ENCODE measurements at places on chromosomes 4 and X. TPM values are rescaled to one million over a fixed set of nuclear protein-coding genes. Genes with fewer than 3 reads are reported as not detected.

GRCh38 chr4:42655269-42655637 lies 1.7 kb downstream of the ATP8A1 start:
- DNase-seq = no peak

DNA sequence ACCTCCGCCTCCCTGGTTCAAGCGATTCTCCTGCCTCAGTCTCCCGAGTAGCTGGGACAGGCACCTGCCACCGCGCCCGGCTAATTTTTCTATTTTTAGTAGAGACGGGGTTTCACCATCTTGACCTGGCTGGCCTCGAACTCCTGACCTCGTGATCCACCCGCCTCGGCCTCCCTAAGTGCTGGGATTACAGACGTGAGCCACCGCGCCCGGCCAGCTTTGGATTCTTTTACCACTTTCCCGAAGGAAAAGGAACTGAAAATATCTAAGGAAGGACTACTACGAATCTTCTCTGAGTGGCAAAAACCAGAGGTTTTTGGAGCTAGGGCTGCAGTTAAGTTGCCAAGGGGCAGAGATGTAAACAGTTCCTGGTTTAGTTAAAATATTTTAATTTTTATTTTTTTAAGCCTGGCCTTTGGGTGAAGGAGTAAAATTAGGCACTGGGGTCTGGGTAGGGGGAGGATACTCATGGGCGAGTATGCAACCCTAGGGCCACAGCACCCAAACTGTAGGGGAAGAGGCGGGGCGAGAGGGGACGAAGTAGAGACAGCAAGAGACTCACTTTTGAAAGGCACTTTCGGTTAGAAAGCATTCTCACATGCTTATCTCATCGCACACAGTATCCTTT lies 525 bp upstream of the CISD2 start:
- DNase-seq = no peak

DNA sequence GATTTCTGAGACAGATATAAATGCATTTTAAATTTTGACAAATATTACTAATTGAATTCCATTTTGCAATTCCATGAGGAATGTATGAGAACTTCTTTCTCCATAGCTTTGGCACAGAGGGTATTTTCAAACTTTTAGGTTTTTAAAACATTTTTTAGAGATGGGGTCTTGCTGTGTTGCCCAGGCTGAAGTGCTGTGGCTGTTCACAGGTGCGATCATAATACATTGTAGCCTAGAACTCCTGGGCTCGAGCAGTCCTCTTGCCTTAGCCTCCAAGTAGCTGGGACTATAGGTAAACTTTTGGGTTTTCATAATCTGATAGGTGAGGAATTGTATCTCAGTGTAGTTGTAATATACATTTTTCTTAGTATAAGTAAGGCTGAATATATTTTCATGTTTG lies 53.4 kb downstream of the ANXA3 start:
- no peak for DNase-seq

DNA sequence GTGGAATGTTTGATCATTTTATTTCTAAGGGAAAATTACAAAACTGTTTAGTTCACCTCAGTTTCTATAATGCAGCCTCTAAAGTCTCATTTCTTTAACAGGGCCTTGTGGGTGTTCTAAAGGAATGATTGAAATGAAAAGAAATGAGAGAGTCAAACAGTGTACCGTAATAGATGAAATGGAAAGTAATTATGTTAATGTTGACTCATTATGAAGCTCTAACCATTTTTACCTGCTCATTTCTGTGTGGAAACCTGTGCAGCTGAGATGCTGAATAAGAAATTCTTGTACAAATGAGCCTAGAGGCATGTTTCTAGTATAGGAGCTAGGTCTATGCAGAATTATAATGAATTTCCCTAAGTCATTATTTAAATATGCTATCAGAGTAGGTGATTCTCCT lies 45.2 kb upstream of the RPA4 start:
- DNase-seq = no peak

WNK3 gene
- 0.75 TPM for polyA plus RNA-seq

YTHDC1 gene
- 32.6 TPM for polyA plus RNA-seq
